ENCODE measurements at places on chromosomes 5 and 9. TPM values are rescaled to one million over a fixed set of nuclear protein-coding genes. Genes with fewer than 3 reads are reported as not detected.

The SPINK7 gene
- polyA plus RNA-seq = not detected

DNA sequence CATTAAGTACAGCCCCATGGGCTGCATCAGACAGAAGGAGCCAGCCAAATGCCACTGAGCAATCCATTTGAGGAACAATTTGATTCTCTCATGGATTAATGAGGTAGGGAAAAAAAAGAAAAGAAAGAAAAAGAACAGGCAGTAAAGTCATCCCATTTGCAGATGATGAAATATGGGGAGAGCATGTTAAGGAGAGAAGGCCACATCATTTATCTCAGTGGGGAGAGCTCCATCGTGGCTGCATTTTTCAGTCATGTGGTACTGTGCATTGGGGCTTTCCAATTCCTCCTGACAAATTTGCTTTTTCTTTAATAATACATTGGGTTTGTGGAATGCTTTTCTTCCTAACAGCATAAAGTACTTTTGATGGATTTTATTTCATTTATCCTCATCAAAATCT, 375.2 kb upstream of the TLE4 start:
- no peak overlapping the region for H3K27ac ChIP-seq
- H3K4me1 ChIP-seq = no peaks in the 10 kb centered on the region
- H3K27me3 ChIP-seq = peaks cover 4% of the 10 kb centered on the region
- no peak overlapping the region for H3K4me3 ChIP-seq

GRCh38 chr5:124649491-124650146, 96.8 kb downstream of the ZNF608 start:
- peak overlapping the region; percentile 92 for H3K27ac ChIP-seq
- DNase-seq = peak; percentile 98

GRCh38 chr9:18194316-18194715, 279.6 kb upstream of the ADAMTSL1 start:
- peaks cover 3% of the 10 kb centered on the region for H3K27me3 ChIP-seq
- no peak overlapping the region for H3K4me3 ChIP-seq
- H3K36me3 ChIP-seq = no peaks in the 10 kb centered on the region
- no peaks in the 10 kb centered on the region for H3K4me1 ChIP-seq
- no peak for DNase-seq

DNA sequence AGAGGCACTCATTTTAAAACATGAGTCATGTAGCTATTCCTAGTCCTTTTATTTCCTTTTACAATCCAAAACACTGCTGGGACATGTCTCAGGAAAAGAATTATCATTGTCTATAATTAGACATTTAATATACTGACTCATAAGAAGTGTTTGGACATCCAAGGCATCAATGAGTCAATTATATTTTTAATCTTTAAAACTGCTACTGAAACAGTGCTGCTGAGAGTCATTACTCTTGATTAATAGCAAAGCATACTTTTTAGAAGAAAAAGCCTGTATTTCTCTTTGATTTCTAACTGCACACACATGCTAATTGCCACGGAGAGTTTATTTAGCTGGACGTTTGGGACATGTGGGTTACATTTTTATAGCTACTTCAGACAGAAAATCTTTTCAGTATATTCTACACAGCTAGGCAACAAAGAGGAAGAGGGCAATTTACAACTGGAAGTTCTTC, 1249.0 kb upstream of the CDH18 start:
- peak overlapping the region; percentile 6 for H3K4me3 ChIP-seq
- H3K4me1 ChIP-seq = peaks cover 12% of the 10 kb centered on the region
- H3K36me3 ChIP-seq = no peaks in the 10 kb centered on the region
- H3K27ac ChIP-seq = peak overlapping the region; percentile 48
- peak; percentile 62 for DNase-seq
